ENCODE measurements at places on chromosomes 7 and 10.

GRCh38 chr7:1758028-1758858, 88.2 kb downstream of the ELFN1 start:
- ATAC-seq = peak; percentile 48

GRCh38 chr7:90625562-90625961, 29.4 kb downstream of the CDK14 start:
- ATAC-seq = peak; percentile 58

DNA sequence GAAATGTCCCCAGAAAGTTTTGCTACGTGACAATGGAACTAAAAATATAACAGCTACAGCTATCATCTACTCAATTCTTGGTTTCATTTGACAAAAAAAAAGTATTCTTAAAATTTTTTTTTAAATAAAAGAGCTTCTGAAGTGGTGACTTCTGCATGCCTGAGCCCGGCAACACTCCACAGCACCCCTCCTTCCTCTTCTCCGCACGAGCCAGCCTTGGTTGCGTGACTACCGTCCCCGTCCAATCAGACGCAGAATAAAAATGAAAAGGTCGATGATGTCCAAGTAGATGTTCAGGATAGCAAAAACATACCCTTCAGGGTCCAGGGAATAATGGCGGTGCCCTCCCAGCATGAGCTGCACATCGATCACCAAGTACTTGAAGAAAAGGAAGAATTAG, 34.5 kb upstream of the GATAD1 start:
- no peak for ATAC-seq

DNA sequence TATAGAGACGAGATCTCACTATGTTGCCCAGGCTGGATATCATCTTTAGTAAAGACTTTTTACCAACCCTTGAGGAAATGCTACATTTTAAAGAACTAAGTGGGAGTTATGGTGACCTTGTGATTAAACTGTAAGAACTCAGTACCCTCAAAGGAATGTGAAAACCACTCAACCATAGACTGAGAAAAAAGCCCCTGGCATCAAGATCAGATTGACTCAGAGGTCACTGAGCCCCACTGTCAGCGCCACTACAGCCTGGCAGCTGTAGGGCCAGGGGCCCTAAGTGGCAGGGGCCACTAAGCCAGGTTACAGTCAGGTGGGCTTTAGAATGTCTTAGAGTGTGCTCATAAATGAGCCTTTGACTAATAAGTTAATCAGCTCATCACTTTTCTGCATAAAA, 55.9 kb downstream of the APBB1IP start:
- ATAC-seq = no peak

DNA sequence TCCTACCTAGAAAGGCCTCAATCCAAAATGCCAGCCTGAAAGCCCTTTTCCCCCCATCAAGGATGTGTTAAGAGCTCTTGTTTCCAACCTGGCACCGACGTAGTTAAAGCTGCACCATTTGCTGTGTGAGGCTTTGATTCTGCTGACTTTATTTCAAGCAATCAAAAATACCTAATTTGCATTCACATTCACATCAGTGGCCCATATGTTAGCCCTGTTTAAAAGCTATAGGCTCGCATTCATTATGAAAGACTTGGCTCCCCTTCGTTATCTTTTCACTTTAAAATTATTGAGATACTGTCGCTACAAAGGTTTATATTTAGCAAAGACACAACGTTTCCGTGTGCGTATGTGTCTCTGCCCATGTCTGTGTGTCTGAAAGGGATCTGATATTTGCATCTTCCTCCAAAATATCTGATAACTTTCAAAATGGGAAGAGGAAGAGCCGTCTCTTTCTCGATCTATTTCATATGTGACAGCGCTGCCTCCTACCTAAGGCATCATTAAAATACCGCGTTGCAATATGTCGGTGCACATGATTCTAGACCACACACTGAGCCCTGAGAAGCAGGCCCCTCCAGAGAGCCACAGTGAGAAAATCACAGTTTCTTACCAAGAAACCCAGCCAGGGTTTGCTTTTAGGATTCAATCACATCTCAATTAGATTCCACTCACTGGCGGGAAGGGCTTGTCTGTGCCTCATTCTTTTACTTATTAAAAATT, 57.1 kb upstream of the ITPRID1 start:
- ATAC-seq = no peak

- no peak for ATAC-seq
Measured at GRCh38 chr7:102996957-102997356, 77.6 kb downstream of the FBXL13 start.

DNA sequence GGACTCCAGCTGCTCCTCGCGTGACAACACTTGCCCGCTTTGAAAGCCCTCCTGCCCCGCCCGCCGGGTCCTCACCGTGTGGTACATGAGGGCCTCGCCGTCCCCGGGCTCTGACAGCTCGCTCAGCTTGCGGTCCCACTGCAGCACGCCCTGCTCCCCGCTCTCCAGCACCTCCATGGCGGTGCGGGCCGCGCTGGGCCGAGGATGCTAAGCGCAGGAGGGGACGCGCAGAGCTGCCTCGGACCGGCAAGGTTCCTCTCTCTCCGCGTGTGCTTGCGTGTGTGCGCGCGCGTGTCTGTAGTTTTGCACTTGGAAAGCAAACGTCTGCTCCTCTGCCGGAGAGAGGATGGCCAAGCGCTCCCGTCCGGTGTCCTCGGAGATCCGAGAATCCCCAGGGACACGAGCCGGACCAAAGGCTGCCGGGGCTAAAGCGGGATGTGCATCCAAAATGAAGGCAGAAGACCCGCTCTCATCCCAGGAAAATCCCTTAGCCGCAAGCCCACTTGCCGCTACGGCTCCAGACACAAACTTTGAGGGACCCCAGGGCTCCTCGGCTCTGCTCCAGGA, at the start of gene CREB3L2:
TSS of gene CREB3L2 (minus strand) at position 558 of the 567 bp plus-strand sequence. CDS start at position 177, 381 bp downstream.
- peak; percentile 35 for ATAC-seq

- no peak for ATAC-seq
Measured at GRCh38 chr10:128339753-128340152, 213.5 kb upstream of the MKI67 start.

- peak; percentile 77 for ATAC-seq
Measured at GRCh38 chr10:11684717-11685645, 57.2 kb upstream of the ECHDC3 start.

DNA sequence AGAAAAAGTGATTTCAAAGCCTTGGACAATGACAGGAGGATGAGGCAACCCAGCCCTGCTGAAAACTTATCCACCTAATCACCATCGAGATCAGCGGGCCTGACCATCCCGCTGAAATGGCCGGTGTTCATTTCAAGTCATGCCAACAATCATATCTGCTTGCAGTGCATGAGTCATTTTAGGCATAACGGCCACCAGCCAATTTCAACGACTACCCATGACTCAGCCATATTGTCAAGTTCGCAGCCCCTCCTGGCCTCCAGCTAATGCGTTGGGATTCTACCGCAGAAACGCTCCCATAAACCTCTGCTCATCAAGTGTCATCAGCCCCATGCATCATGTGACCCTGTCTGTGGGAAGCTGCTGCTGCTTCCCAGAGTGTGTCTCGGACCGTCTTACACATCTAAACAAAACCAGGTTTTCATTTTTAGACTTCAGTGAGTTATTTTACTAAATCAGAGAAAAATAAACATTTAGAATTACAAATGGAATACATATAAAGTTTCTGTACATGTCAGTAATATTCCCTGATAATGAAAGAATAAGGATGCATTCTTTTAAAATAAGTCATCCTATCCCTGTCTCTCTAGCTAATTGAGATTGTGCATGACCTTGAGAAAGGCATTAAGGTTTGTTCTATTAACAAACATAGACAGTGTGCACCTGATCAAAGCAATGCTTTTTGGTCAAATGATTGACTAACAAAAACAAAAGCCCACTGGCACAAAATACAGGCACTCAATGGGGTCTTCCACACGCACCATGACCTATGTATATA, 188.9 kb downstream of the ADAM12 start:
- no peak for ATAC-seq

DNA sequence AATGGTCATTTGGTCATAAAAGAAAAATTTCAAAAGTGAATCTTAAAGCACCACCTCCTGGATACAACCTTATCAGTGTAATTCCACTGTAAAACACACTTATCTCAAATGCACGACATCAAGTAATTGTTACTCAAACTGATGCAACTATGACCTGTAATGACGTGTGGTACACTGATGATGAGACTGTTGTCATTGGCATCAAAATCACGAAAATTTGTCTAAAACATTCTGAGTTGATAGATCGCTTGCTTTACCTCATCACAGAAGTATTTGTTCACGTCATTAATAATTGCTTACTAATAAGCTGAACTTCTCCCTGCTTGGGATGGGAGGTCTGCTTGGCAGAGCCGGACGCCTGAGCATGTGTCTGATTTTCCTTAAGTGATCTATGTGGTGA, 221.8 kb upstream of the KLF6 start:
- no peak for ATAC-seq

- peak; percentile 65 for ATAC-seq
Measured at GRCh38 chr10:44974628-44975430, 3.8 kb downstream of the DEPP1 start.

DNA sequence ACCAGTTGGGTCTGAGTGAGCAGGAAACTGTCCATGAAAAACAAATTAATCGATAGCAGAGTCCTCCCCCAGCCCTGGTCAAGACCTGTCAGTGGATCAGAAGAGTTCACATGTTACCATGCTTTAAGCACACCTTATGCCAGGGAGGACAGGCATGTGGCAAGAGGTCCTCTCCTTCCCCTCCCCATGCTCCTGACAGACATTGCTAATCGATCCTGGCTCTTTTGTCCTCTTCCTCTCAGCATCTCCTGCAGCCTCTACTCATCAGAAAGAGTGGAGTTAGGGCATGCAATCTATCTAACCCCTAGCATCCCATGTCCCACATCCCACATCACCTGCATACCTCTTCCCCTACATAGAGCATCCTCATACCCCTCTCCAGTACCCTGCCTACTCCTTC, 117.1 kb upstream of the TCF7L2 start:
- ATAC-seq = no peak

DNA sequence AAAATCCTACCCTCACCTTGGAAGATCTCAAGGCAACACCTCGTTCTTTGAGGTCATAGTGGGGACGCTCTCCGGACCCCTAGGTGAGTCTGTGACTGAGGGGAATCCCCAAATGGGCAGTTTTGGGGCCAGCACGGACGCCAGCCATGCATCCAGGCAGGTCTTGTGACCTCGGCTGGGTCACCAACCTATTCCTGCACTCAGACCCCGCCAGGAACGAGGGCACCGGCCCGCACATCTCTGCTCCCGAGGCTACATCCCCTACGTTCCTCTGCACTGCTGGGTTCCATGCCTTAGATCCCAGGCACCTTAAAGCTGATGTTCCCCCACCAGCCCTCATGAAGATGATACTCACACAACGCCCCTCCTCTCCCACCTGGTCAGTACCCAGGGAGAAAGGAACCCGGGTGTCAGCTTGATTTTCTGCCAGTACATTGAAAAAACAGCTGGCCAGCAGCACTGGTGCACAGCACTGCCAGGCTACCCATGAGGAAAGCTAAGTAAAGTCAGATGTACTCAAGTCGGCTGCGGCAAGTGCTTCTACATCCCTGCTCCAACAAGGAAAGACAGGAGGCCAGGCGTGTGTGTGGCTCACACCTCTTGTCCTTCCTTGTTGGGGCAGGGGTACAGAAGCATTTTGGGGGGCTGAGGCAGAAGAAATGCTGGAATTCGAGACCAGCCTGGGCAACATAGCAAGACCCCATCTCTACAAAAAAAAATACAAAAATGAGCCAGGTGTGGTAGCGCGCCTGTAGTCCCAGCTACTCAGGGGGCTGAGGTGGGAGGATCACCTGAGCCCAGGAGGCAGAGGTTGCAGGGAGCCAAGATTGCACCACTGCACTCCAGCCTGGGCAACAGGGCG, 48.1 kb downstream of the DIP2C start:
- ATAC-seq = no peak

DNA sequence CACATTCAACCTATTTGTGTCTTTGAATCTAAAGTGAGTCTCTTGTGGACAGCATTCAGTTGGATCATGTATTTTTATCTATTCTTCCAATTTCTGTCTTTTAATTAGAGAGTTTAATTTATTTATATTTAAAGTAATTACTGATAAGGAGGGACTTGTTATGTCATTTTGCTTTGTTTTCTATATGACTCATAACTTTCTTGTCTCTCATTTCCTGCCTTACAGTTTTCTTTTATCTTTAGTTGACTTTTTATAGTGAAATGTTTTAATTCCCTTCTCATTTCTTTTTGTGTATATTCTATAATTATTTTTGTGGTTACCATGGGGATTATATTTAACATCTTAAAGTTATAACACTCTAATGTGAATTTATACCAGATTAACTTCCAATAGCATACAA, 7.3 kb upstream of the ZNF518A start:
- no peak for ATAC-seq

DNA sequence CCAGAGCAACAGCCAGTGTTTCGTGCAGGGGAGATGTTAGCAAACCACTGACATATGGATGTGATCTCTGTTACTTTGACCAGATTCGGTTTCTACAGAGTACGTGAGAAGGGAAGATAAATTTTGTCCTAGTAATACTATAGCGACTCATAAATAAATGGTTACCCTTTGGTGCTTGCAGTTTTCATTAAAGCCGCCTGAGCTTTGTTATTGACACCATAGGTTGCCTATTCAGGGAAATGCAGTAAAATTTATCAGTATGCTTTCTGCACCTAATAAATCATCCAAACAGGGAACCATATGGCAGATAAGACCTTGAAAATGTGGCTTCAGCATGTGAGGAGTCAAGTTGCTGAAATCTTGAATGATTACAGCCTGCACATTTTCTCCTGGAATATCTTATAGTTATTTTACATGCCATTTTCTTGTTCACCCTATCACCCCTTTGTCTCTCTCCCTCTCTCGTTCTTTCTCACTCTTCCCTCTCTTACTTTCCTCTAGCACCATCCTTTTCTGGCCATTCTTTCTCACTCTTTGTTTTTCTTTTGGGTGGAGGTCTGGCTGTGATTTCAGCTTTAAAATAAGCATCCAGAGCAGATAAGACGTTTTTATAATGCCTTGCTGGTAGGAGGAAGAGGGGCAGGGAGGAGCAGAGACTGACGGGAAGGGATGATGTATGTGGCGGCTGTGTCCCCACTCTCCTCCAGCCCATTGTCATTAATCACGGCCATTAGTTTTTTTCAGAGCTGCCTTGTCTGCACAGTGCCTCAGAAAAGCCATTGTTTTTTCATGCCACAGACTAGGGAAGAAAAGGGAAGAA, 182.5 kb downstream of the LRMDA start:
- no peak for ATAC-seq

- ATAC-seq = no peak
Measured at GRCh38 chr7:151899513-151900360, 22.8 kb upstream of the PRKAG2 start.

DNA sequence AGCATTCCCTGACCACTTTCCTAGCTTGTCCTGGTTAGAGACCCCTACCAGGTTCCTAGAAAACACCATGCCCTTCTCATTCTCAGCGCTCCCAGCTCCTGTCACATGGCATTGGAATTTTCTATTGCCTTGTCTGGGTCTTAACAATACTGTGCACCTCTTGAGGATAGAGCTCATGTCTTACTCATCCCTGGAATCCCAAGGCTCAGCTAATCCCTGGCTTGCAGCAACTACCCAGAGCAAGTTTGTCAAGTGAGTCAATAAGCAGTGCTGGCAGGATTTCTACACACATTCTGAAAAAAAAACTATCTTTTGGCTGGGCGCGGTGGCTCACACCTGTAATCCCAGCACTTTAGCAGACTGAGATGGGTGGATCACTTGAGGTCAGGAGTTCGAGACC, 11.7 kb upstream of the PRDX3 start:
- ATAC-seq = peak; percentile 62

GRCh38 chr10:124722798-124723783, 21.1 kb downstream of the FAM53B start:
- peak; percentile 53 for ATAC-seq

- no peak for ATAC-seq
Measured at GRCh38 chr7:98286701-98287485, 5.4 kb downstream of the BRI3 start.

GRCh38 chr7:26385240-26385639, 93.6 kb downstream of the SNX10 start:
- ATAC-seq = no peak

GRCh38 chr7:99648843-99649242, 31.0 kb downstream of the CYP3A5 start:
- ATAC-seq = no peak
